ENCODE measurements at places on chromosomes 13 and 19.

- DNase-seq = no peak
These were observed 105.0 kb downstream of the STK24 start for GRCh38 chr13:98471934-98472333.

DNA sequence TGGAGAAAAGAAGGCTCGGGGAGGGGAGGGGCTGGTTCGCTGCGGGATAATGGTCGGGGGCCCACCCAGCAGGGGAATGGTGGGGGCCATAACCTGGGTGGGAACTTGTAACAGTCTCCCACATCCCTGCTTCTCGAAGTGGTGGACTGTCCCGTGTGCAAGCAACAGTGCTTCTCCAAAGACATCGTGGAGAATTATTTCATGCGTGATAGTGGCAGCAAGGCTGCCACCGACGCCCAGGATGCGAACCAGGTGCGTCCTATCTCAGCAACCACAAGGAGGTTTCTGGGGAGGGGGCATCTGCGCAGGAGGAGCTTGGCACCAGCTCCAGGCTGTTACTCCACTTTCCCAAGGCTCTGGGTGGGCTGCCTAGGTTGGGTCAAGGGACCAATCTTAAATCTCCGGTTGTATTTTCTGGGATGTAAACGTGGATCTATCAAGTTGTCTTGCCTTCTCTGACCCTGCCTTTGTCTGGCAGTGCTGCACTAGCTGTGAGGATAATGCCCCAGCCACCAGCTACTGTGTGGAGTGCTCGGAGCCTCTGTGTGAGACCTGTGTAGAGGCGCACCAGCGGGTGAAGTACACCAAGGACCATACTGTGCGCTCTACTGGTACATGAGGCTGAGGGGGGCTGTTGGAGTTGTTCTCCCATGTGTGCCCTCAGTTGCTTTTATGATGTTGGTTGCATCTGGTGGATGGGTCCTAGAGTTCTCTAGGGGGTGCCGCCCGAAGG is 1.6 kb downstream of the TRIM28 start:
- DNase-seq = no peak

- DNase-seq = peak; percentile 35
These were observed 390.5 kb downstream of the FGF9 start for GRCh38 chr13:22061371-22061805.

DNA sequence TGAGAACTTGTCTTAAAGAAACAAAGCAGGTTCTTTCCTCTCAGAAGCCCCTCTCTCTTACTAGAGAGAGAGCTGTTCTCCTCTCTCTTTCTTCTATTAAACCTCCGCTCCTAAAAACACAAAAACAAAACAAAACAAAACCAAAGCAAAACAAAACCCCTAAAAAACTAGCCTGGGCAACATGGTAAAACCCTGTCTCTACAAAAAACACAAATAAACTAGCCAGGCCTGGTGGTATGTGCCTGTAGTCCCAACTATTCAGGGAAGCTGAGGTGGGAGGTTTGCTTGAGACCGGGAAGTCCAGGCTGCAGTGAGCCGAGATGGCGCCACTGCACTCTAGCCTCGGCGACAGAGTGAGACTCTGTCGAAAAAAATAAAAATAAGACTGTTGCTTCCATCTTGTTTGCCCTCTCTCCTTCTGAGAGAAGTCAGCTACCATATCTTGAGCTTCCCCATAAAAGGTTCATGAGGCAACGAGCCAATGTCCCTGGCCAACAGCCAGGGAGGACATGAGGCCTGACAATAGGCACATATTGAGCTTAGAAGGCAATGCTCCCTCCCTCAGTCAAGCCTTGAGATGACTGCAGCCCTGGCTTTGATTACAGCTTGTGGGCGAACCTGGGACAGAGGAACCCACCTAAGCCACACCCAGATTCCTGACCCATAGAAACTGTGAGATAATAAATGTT is 17.5 kb upstream of the FLT3 start:
- DNase-seq = peak; percentile 2

- no peak for DNase-seq
These were observed 334.3 kb downstream of the DLEU7 start for GRCh38 chr13:50509167-50509566.

- DNase-seq = no peak
These were observed 944.8 kb upstream of the PCDH9 start for GRCh38 chr13:68174893-68175292.

- DNase-seq = peak; percentile 68
These were observed 844.9 kb downstream of the OLFM4 start for GRCh38 chr13:53873558-53873957.

DNA sequence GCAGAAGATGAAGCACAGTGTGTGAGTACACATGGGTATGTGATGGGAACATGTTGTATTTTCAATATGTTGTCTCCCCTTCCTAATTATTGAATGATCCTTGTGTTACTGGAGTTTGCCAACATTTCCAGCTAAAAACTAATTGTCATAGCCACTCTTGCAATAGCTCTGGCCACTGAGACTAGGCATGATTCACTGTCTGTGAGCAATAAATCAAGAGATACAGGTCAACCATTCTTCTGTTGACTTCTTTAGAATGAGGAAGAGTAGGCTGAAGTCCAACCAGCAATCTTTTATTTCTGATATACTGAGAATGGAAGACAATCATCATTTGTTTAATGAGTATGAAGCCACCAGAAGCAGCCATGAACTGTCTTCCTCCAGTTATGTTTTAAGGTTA is 413.9 kb downstream of the SLITRK5 start:
- no peak for DNase-seq

- no peak for DNase-seq
These were observed 112.5 kb downstream of the MYO16 start for GRCh38 chr13:108741930-108742329.

DNA sequence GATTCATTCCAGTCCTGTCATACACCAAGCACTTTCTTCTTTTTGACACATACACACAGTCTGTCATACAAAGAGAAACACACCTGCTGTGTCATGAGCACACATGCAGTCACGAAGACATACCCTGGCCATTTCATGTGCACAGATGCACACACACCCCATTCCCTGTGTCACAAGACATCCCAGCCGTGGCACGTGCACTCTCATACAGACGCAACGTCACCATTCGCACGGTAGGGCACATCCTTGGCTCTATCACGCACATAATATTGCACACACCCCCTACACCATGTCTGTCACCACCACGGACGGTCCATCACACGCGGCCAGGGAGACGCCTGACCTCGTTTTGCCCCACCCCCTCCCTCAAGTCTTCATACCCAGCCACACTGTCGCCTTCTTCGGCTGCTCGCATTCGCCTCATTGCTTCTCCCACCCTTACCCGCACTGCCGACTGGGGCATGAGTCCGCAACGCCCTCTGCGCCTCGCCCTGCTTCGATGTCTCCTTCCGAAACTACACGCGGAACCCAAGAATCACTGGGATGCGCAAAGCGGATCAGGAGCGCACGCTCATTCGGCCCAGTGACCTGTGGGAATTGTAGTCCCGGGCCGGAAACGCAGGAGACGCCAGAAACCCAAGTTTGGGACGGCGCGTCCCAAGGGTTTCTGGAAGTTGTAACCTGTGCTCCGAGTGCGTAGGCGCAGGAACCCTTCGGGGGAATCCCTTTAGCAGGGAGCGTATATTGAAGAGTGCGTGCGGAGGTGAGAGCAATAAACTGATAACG is 6.8 kb upstream of the ZNF283 start:
- DNase-seq = no peak

GRCh38 chr13:70014337-70014736 is 93.3 kb upstream of the ATXN8OS start:
- DNase-seq = no peak

DNA sequence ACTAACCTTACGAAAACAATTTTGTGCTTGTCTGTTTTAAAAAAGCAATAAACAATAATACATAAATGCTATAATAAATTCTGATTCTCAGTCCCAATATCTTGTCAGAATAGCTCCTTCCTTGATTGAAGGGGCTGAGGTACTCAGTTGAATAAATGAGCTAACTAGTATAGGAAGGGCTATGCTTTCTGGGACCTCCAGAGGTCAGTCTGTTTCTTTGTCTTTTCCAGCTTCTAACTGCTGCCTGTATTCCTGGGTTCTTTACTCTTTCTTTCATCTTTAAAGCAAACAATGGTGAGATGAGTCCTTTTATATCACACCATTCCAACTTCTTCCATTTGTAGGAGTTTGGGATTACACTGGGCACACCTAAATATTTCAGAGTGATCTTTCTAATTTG is 1297.0 kb upstream of the ATXN8OS start:
- no peak for DNase-seq

DNA sequence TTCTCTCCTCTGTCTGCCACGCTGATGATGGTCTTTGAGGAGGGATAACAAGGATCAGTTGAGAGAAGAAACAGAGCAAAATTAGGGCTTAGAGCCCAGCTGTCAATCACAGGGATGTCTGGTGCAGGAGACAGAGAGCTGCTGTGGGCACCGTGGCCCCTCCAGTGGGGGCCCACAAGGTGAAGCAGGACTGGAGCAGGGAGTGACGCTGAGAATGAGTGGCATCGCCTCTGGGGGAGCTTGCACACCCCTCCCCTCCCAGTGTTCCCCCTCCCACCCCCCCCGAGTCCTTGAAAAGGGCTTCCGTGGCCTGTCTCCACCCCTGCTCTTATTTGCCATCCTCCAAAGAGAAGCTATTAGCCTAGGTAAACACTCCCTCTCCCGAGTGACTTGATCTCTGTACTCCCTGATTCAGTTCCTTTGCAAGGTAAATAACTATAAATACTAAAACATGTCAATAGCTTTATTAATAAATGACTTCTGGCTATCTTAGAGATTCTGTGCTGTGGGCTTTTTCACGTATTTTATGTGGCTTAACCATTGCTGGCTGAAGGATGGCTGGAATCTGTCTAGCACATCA is 440.0 kb downstream of the ZNF536 start:
- no peak for DNase-seq

DNA sequence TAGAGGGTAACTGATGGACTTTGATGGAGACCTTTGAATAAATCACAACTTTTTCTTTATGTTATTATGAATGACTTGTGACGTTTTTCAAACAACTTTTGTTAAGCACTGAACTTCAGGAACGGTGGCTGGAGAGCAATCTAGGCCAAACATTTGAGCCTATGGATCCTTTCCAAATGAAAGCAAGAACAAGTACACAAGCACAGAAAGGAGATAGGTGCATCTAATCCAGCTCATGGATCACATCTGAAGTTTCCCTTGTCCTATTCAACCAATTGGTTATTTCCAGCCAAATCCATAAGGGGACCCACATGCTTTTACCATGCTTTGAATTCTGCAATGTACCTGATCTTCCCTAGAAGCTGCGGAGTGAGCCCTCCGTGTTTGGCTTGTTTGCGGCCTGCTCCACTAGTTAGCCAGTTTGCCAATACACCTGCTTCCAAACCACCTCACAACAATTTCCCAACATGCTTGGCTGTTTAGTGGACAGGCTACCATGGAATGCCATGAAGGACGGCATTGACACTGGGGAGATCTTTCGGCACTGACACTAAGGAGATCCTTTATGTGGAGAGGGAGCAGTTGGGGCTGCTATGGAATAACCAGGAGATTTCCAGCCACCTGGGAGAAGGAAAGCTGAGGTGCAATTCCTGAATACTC is 315.9 kb downstream of the DNAJC15 start:
- DNase-seq = no peak

- DNase-seq = peak; percentile 43
These were observed 472.1 kb downstream of the DIAPH3 start for GRCh38 chr13:59691501-59692066.

DNA sequence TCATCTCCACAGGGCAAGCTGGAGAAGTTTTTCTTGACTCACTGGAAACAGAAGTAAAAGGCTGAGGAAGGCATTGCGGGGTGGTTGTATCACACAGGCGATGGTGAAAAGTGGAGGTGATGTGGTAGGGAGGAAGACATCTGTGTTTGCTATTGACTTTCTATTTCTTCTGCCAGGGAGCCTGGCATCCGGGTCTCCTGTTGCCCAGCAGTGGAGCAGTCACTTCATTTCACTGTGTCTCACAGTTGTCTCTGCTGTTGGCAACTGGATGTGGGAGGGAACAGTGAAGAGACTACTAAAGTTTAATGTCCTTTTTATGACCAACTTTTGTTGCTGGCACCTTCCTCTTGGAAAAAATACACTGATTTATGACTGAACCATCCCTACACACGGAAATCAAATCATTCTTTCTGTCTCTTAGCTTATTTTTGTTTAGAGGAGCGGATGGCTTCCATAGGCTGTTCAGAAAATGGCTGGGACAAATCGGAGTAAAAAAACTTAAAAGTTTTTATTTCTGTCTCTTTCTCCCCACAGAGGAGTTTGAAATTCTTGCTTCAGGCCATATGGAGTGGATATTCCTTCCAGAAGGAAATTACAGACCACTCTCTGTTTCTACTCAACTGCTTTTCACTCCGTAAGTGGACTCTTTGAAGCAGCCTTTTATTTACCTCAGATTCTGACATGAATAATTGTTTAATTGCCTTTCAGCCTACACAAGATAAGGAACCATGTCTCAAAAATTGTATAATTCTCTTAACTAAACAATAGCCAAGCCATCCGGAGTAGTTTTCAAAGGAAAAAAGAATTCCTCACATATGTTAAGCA is 23.8 kb upstream of the MEDAG start:
- no peak for DNase-seq

DNA sequence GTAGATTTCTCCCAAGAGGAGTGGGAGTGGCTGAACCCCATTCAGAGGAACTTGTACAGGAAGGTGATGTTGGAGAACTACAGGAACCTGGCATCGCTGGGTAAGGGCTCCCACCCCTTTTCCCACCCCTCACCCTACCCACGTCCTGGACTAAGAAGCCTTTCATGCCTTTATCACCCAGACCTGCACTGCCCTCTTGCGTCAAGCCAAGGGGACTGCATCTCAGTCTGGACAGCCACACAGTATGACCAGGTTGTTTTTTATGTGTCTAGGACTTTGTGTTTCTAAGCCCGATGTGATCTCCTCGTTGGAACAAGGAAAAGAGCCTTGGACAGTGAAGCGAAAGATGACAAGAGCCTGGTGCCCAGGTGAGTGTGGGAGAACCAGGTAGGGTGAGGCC is 8.8 kb downstream of the ZFP28 start:
- DNase-seq = no peak

DNA sequence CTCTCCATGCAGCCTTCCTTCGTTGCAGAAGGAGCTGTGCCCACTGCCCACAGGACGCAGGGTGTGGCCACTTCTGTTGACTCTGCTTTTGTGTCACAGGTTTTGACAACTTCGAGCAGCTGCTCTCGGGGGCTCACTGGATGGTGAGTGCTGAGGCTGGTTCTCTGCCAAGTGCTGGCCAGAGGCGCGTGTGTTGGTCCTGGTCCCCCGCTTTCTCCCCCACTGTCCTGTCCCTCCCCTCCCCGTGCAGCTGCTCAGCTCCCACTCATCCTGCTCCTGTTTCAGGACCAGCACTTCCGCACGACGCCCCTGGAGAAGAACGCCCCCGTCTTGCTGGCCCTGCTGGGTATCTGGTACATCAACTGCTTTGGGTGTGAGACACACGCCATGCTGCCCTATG is 10.6 kb upstream of the PDCD2L start:
- no peak for DNase-seq

DNA sequence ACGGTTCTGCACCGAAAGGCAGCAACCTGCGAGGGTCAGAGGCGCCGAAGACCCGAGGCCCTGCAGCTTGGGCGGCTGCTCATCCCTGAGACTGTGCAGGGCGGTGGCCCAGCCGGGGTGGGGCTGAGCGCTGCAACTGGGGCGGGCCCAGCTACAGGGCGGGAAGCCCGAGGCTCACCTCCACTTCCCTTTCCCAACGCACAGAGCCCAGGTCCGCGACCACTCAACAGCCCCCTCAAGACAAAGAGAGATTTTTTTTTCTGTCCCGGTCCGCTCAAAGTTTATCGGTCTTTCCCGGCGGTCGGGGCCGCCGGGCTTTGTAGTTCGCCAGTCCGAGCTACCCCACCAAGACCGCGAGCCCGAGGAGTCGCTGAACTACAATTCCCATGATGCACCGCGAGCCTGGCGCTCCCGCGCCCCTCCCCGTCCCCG is 573 bp downstream of the KATNAL1 start:
- DNase-seq = peak; percentile 93

All from NCI-H345 (cell line).